Left hindlimb (tissue), 1 donor: ENCODE measurements at places on chromosomes 16 and 17.

- DNase-seq, result no peak
Measured at GRCh38 chr17:71921796-71922195, 199.0 kb upstream of the SOX9 start.

- no peak for DNase-seq
Measured at GRCh38 chr17:19409509-19409908, 1.5 kb upstream of the RNF112 start.

GRCh38 chr17:48616717-48617470 is 1.8 kb upstream of the HOXB8 start:
- no peak for DNase-seq

DNA sequence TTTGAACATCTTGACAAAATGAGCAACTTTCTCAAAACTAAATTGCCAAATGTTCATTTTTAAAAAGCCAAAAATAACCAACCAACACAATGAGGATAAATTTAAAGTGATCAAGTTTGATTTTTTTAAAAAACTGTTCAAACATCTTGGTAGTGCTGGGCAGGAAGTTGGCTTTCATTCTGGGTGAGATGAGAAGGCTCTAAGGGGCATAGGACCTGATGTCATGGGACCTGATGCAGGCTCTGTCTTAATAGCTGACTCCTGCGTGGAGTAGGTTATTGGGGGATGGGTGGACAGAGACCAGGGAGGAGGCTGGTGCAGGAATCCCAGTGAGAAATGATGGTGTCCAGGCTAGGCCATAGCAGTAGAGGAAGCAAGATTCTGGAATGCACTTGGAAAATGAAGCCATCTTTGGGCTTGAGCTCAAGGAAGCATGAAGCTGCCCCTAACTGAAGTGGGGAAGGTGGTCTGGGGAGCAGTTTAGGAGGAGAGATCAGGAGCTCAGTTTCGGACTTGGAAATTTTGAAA is 20.4 kb downstream of the NLRC5 start:
- DNase-seq, result no peak

GRCh38 chr17:32445074-32445415 is 735 bp downstream of the PSMD11 start:
- DNase-seq, result no peak

DNA sequence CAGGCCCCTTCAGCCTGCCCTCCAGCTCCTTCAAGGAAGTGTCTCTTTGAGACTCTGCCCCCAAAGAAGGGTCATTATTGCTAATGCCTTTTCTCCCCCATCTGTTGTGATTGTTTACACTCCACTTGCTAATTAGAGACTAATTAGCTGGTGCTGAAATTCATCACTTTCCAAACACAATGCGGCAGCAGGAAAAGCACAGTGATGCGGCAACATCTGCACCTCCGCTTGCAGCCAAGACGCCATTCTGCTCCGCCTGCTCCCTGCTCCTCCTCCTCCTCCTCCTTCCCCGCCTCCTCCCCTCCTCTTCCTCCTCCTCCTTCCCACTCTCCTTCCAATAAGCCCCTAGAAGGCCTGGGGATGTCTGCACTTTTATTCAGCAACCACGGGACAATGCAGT is 110.5 kb downstream of the SDK2 start:
- no peak for DNase-seq
